ENCODE measurements at places on chromosomes 5 and 9. TPM values are rescaled to one million over a fixed set of nuclear protein-coding genes. Genes with fewer than 3 reads are reported as not detected.

DNA sequence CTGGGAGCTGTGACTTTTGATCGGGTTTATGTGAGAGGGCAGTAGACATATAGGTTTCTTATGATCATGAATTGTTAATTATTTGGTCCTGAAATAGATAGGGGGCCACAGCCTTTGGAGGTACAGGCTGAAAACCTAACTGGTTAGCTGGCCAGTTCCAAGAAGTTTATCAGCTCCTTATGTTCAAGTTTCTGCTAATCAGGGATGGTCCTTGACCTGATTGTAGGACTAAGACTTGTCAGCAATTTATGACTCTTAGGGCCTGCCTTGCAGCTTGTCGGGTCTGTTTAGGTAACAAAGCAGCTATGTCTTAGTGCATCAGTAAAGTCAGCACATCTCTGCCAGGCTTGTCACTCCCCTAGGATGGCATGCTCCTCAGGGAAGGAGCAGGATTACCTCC is 151.8 kb upstream of the RUSC2 start:
- H3K27ac ChIP-seq, result no peak overlapping the region
- H3K27me3 ChIP-seq, result no peaks in the 10 kb centered on the region

- H3K4me3 ChIP-seq, result no peak overlapping the region
- no peak overlapping the region for H3K27ac ChIP-seq
- DNase-seq, result no peak
- no peaks in the 10 kb centered on the region for H3K4me1 ChIP-seq
- no peaks in the 10 kb centered on the region for H3K36me3 ChIP-seq
Measured at GRCh38 chr5:8094304-8094703, 225.4 kb downstream of the MTRR start.

The ZNF883 gene
- 1.4 TPM for total RNA-seq

GRCh38 chr5:173010547-173011464 is 27.2 kb downstream of the ATP6V0E1 start:
- H3K36me3 ChIP-seq, result no peaks in the 10 kb centered on the region
- no peak overlapping the region for H3K4me3 ChIP-seq
- peak overlapping the region; percentile 48 for H3K27ac ChIP-seq
- H3K4me1 ChIP-seq, result peaks cover 63% of the 10 kb centered on the region

- no peaks in the 10 kb centered on the region for H3K27me3 ChIP-seq
- H3K4me1 ChIP-seq, result no peaks in the 10 kb centered on the region
- no peaks in the 10 kb centered on the region for H3K36me3 ChIP-seq
- H3K4me3 ChIP-seq, result no peak overlapping the region
Measured at GRCh38 chr9:111068771-111069170, 30.5 kb upstream of the LPAR1 start.

The CNTNAP3 gene
- total RNA-seq, result 57.0 TPM

The SOX30 gene
- 0.17 TPM for total RNA-seq

- no peak for DNase-seq
- peak overlapping the region; percentile 74 for H3K4me3 ChIP-seq
- peak overlapping the region; percentile 94 for H3K27ac ChIP-seq
- H3K27me3 ChIP-seq, result no peaks in the 10 kb centered on the region
- peaks cover 16% of the 10 kb centered on the region for H3K4me1 ChIP-seq
Measured at GRCh38 chr5:134738963-134739661, 764 bp downstream of the CAMLG start.

The DOCK2 gene
- 15.1 TPM for total RNA-seq

- no peaks in the 10 kb centered on the region for H3K36me3 ChIP-seq
- H3K4me1 ChIP-seq, result no peaks in the 10 kb centered on the region
- DNase-seq, result no peak
Measured at GRCh38 chr5:74042959-74043358, 417.0 kb downstream of the ARHGEF28 start.

DNA sequence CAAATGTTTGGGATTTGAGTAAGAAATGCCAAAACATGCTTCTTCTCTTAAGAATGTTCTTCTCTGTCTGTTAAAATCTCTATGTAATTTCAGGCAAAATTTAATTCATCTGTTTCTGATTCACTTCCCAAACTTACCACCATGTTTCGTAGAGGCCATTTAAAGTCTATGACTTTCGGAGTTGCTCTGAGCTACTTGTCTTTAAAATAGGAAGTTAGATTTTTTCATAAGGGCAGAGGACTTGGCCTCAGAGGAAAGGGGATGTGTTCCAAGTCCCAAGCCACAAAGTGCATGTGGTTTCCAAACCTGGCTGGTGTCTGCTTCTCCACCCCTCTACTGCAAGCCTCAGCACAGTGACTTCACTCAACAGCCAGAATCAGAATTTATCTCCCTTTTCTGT is 111.3 kb upstream of the ADRA1B start:
- no peaks in the 10 kb centered on the region for H3K4me1 ChIP-seq
- no peaks in the 10 kb centered on the region for H3K36me3 ChIP-seq
- no peak overlapping the region for H3K4me3 ChIP-seq
- DNase-seq, result peak; percentile 50

DNA sequence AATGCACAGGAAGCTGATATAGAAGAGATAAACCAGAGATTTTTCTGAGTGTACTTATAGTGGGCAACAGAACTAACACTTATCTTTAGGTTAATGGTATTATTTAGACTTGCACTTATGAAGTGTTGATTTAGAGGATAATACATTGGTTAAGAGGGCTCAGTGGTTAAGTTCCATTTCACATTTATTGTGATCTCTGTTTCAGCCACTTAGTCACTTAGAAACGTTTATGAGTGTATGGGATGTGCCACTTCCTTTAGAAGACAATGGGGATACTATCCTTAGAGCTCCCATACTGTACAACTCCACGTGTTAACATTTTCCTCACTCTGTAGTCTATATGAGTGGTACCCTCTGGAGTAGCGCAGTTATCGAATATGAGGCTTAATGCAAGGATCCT is 57.5 kb downstream of the PIP5K1B start:
- no peaks in the 10 kb centered on the region for H3K36me3 ChIP-seq
- H3K4me1 ChIP-seq, result no peaks in the 10 kb centered on the region
- no peaks in the 10 kb centered on the region for H3K27me3 ChIP-seq
- no peak for DNase-seq

GRCh38 chr9:109574061-109574882 is 76.2 kb upstream of the PTPN3 start:
- H3K4me3 ChIP-seq, result no peak overlapping the region
- H3K27me3 ChIP-seq, result no peaks in the 10 kb centered on the region
- H3K27ac ChIP-seq, result no peak overlapping the region
- H3K36me3 ChIP-seq, result no peaks in the 10 kb centered on the region

Data from esophagus muscularis mucosa (tissue), 4 donors.